Fibroblast of skin of right biceps (primary cell): ENCODE measurements at places on chromosomes 3 and 15.

- peak; percentile 67 for DNase-seq
These were observed 51.0 kb upstream of the LMCD1 start for GRCh38 chr3:8450618-8451017.

- no peak for DNase-seq
These were observed 168.3 kb downstream of the MEIS2 start for GRCh38 chr15:36932070-36932469.

- no peak for DNase-seq
These were observed 150.6 kb downstream of the ADAMTS17 start for GRCh38 chr15:100191161-100191560.

DNA sequence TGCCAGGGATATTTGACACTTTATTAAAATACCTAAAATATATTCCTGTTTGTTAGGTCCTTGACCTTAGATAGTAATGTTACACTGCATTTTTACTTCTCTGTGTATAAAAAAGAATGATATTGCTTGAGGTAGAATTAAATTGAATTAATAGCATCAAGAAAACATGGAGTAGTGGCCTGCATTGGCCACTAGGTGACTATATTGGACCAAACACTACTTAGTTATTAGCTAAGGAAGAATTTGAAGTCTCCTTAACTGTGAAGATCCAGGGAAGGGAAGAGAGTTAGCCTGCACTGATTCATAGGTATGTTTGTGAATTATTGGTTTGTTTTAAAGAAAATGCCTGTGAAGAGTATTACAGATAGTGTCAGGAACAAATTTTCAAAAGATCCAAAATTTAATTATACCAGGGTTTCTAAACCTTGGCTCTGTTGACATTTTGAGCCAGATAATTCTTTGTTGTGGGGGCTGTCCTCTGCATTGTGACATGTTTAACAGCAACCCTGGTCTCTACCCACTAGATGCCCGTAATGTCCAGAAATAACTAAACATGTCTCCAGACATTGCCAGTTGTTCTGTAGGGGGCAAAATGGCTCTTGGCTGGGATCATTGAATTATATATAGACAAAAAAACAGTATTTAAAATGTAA, 103.6 kb upstream of the THSD4 start:
- peak; percentile 74 for DNase-seq
